GM13976 (cell line): ENCODE measurements at places on chromosomes 4 and X.

- no peak for DNase-seq
Observed at GRCh38 chrX:136750364-136750763, 30.4 kb downstream of the ARHGEF6 start.

DNA sequence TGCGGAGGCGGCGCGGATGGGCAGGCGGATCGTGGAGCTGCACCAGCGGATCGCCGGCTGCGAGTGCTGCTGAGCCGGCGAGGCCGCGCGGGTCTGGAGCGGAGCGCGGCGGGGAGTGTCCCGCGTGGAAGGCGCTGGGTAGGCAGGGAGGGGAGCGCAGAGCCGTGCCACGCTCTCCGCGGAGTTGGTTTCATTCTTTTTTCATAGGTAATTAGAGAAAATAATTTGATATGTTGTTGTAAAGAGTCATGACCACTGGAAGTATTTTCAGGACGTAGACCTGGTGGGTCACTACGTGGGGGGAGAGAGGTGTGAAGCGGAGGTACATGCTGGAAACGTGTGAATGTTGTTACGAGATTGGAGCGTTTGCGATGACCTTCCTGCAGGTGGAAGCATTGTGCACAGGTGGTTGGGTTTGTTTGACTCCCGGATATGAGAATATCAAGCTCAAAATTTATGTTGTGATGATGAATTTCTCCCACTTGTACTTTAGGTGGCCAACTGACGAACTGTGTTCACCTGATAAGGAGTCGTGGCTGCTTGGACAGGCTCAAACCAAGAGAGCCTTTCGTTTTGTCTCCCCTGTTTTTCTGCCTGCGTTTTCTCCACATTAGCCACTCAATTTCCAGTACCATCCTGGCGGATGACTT is 19.1 kb upstream of the S100P start:
- DNase-seq: peak; percentile 75

DNA sequence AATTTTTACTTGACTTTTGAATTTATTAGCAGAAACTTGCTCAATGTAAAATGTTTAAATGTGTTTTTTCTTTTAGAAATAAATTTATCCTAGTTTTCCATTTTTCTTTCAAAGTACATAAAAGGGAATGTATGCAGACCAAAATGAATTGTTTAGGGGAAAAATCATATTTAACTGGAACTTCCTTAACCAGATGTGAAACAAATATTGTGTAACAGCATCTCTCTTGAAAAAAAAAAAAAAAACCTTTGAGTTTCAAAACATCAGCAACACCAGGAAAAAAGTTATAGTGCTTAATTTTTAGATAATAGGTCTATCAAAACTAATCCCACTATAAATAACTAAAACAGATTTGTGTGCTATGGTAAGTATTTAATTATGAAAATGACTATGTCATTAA is 14.5 kb upstream of the CCNA2 start:
- no peak for DNase-seq

- DNase-seq: no peak
Observed at GRCh38 chr4:39025552-39026085, 6.6 kb downstream of the TMEM156 start.

GRCh38 chr4:36508394-36508793 is 227.0 kb downstream of the DTHD1 start:
- DNase-seq: no peak

DNA sequence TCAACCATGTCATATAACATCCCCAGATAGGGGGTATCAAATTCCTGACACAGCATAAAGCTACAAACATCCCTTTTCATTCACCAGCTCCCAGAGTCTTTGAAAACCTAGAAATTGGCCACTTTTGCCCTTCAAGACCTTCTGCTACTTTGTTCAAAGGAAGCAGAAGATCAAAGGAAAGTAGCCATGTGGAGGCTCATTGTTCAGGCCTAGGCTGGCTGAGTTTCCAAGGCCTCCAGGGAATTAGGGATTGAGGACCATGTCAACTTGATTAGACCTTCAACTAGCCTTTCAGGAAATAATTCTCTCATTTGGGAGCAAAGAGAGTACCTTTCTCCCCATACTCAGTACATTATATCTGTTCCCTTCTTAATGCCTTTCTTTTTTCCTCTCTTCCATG is 66.8 kb upstream of the ATXN3L start:
- DNase-seq: no peak

DNA sequence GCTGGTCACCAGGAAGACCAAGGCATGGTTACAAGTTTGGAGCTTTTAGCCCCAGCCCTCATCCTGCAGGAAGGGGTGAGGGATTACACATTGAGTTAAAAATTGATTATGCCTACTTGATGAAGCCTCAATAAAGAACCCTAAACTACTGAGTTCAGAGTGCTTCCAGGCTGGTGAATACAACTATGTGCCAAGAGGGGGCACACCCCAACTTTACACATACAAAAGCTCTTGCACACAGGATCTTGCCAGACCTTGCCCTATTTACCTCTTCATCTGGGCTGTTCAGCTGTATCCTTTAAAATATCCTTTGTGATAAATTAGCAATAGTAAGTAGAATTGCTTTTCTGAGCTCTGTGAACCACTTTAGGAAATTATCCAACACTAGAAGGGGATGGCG is 489.3 kb downstream of the INPP4B start:
- no peak for DNase-seq

- no peak for DNase-seq
Observed at GRCh38 chr4:117908306-117909207, 125.7 kb upstream of the NDST3 start.

GRCh38 chrX:2385224-2385623 is 115.6 kb downstream of the DHRSX start:
- DNase-seq: no peak

GRCh38 chr4:173502282-173502681 is 27.7 kb downstream of the HAND2 start:
- no peak for DNase-seq

- no peak for DNase-seq
Observed at GRCh38 chr4:147287588-147287890, 193.4 kb upstream of the EDNRA start.

DNA sequence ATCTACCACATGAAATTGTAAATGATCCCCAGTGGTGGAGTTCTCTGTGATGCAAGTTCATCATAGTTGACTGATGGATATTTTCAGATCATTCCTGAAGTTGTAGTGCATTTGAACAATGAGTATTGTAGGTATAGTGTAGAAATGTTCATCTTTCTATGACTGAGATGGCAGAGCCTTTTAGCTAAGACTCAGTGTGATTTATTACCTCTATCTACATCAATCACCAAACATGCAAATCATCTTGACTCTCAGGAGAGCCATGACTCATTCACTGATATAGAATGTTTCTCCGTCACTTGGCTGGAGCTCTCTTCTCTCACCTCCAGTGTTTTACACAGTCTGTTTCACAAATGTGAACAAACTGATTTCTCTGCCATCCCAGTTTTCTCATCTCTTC is 392.6 kb downstream of the IL1RAPL1 start:
- no peak for DNase-seq

DNA sequence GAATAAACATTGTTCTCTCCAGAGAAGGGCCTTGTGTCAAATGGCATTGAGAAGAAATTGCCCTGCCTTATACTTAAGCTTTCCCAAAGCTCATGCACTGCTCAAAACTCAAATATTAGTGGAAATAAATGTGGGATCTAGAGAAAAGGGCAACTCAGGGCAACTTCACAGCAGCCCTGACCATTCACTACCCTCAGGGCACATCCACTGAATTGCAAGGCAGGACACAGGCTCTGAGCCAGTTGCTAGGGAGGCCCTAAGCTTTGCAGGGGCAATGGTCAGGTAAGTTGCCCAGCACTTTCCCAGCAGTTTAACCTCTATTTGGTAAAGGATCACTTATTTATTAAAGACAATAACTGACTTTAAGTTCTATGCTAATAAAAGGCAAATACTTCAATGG is 255.3 kb upstream of the TEX13A start:
- DNase-seq: no peak

- DNase-seq: peak; percentile 75
Observed at GRCh38 chrX:131812847-131813825, 210.0 kb upstream of the STK26 start.

- DNase-seq: no peak
Observed at GRCh38 chr4:25767877-25768725, 94.7 kb downstream of the SEL1L3 start.

DNA sequence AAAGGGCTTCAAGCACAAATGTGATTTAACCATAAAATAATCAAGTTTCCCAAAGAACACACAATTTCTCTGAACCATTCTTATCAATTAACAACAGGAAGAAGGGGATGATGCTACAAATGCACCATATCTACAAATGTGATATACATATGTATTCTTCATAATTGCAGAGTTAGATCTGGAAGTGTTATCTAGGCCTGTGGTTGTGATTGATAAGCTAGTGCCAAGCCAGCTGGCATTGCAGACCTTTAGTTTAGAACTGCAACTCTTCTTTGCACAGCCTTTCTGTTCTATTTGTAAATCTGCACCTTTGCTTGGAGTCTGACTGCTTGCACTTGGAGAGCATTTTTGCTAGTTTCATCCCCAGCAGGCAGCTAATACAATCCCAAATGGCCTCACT is 145.5 kb upstream of the NPY2R start:
- DNase-seq: no peak

GRCh38 chr4:127140306-127140705 is 492.5 kb upstream of the INTU start:
- no peak for DNase-seq

GRCh38 chrX:109709129-109709631 is 23.9 kb downstream of the ACSL4 start:
- DNase-seq: peak; percentile 36
